ENCODE measurements at places on chromosomes 6 and 20. TPM values are rescaled to one million over a fixed set of nuclear protein-coding genes. Genes with fewer than 3 reads are reported as not detected.

Gene DNAH8
- not detected for total RNA-seq

- no peak for DNase-seq
Measured at GRCh38 chr6:70549327-70549726, 17.4 kb upstream of the SDHAF4 start.

Gene TBXT
- total RNA-seq, result not detected

- no peak for DNase-seq
Measured at GRCh38 chr6:20210158-20210557, 2.1 kb downstream of the MBOAT1 start.

DNA sequence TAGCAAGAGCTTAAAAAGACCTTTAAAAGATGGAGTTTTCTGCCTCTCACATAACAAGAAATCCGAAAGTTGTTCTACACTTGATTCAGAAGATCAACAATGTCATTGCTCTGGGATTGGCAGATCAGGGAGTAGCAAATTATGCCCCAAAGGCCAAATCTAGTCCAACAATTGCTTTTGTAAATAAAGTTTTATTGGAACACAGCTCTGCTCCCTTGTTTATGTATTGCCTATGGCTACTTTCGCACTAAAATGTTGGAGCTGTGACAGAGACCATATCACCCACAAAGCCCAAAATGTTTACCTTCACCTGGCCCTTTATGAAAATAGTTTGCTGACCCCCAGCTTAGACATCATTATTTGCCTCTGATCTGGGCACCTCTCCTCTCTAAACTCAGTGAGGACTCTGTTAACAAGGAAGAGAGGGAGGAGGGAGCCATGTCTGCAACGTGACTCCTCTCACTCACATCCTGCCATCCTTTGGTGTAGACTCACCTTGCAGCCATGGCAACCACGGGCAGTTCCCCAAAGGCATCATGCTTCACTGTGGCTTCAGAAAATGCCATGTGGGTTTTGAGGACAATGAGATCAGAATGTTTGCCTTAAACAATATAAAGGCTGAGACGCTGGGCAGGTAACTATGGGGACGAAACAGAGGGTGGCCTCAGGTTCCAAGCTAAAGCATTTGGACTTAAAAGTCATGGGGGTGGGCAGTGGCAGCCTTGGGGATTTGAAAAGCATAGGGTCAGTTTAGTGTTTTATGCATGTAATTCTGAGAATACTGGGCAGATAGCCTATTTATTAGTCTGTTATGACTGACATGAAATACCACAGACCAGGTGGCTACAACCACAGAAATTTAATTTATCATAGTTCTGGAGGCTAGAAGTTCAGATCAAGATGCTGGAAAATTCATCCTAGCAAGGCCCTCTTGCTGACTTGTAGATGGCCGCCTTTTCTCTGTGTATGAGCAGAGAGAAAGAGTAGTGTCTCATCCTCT lies 149.7 kb upstream of the TNFAIP3 start:
- DNase-seq, result no peak

Gene IPCEF1
- total RNA-seq, result 1.3 TPM

GRCh38 chr6:16168121-16168520 lies 39.2 kb downstream of the MYLIP start:
- DNase-seq, result no peak

DNA sequence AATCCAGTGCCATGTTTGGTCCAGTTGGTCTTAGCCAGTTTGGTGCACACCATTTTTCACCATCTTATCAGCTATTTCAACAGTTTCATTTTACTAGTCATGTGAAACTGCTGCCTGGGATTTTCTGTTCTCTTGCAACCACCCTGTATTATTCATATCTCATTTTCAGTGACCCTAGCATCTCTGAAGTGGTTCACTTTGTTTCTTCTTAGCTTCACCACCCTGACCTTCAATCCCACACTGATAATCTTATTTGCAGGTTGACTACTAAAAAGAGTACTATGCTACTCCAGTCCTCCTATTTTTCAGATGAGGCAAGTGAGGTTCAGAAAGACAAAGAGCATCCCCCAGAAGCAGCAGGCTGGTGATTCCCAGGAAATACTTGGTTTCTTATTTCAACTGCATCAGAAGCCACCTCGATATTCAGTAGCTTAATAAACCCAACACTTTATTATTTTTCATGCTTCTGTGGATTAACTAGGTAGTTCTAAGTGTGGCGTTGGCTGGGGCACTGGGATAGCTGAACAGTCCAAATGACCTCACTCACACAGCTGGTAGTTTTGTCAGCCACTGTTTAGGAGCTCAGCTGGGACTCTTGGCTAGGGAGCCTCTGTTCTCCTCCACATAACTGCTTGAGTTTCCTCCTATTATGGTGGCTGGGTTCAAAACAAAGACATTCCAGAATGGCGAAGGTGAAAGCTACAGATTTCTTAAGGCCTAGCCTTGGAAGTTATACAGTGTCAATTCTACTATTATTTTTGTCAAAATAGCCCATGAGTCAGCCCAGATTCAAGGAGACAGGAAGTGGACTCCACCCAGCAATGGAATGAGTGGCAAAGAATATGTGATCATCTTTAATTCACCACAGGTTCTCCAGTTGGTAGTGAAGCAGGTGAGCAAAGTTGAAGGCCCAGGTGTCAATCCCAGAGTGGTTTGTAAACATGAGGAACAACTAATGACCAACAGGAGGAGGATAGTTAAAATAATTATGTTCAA lies 40.6 kb downstream of the BPIFB4 start:
- DNase-seq, result no peak

DNA sequence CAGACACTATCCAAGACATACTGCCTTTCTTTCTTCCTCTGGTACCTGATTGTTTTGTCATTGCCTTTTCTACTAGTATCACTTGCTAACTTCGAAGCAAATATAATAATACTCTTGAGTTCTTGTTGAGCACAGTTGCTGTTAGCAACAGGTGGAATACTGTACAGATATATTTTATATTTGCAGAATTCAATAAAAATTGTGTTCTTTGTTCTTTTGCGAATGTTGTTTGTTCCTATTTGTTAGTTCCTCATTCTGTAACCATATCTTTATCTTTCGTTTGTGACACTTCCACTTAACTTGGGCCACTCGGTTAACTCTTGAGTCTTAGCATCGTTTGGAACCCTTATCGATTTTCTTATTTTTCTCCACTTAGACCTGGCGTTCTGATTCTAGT lies 868 bp downstream of the CYB5R4 start:
- DNase-seq, result no peak

- no peak for DNase-seq
Measured at GRCh38 chr6:166075925-166076324, 91.7 kb downstream of the TBXT start.

- DNase-seq, result no peak
Measured at GRCh38 chr6:133955582-133956415, 2.8 kb downstream of the TBPL1 start.
